ENCODE measurements at places on chromosomes 6 and 20. TPM values are rescaled to one million over a fixed set of nuclear protein-coding genes. Genes with fewer than 3 reads are reported as not detected.

- DNase-seq: no peak
Measured at GRCh38 chr6:127484212-127484863, 25.1 kb upstream of the KIAA0408 start.

GRCh38 chr20:17995967-17996819 lies 27.4 kb downstream of the MGME1 start:
- DNase-seq: peak; percentile 55

PGM3 gene
- 20.7 TPM for total RNA-seq

LY86 gene
- total RNA-seq: 0.64 TPM

All from activated CD4-positive, alpha-beta memory T cell treated with anti-CD3 and anti-CD28 coated beads for 36 hours (primary cell).